Neural progenitor cell (in vitro differentiated cells): ENCODE measurements at places on chromosomes 5 and 9. TPM values are rescaled to one million over a fixed set of nuclear protein-coding genes. Genes with fewer than 3 reads are reported as not detected.

DMGDH gene
- total RNA-seq: 0.32 and 1.4 TPM in 2 replicates

DNA sequence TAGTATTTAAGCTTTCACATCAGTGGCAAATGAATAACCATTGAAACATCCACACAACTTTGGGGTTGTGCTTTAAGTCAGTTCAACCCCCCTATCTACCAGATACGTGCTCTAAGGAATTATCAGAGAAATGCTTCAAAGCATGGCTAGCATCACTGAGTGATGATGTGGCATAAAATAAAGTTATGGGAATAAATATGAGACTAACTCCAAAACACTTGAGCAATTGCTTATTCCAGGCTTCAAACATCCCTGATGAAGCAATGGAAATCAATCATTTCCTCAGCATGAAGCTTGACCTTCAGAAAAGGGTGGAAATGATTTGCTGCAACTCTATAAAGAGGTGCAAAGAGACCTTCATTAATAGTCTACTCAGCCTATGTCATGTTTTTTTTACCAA, 292.0 kb upstream of the SMC2 start:
- DNase-seq: no peak

IRX2 gene
- 13.7 and 15.4 TPM in 2 replicates for total RNA-seq

DNA sequence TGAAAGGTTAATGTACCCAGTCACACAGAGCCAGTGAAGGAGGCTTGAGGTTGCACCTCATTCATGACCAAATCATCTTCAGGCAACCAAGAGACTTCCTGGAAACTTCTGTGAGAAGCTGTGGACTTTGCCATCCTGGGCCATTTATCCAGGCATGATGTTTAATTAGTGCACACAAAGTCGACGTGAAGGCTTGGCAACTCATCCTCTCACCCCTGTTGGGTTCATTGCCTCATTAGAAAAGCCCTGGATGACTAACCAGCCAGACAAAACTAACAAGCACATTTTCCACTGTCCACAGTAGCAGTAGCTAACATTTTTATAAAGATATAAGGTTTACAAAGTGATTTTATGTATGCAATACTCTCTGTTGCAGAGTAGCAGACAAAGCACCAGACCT, 65.7 kb upstream of the ZNF462 start:
- no peak for DNase-seq

RASEF gene
- 0.21 and 0.87 TPM in 2 replicates for total RNA-seq

- no peak for DNase-seq
Observed at GRCh38 chr5:178143246-178143645, 10.4 kb downstream of the NHP2 start.

CDHR2 gene
- total RNA-seq: not detected in 2 replicates

- DNase-seq: no peak
Observed at GRCh38 chr9:78525986-78526560, 229.1 kb downstream of the PSAT1 start.

TMEM215 gene
- not detected in 2 replicates for total RNA-seq

- DNase-seq: no peak
Observed at GRCh38 chr5:139705191-139705590, 57.0 kb downstream of the CXXC5 start.
